H4 (cell line): ENCODE measurements at places on chromosomes 16 and 17. TPM values are rescaled to one million over a fixed set of nuclear protein-coding genes. Genes with fewer than 3 reads are reported as not detected.

The SEZ6 gene
- not detected in 2 replicates for total RNA-seq

The DBNDD1 gene
- total RNA-seq, result 8.7 and 11.7 TPM in 2 replicates

The SEPTIN1 gene
- total RNA-seq, result not detected in 2 replicates

GRCh38 chr17:31552568-31552967 is 161.1 kb downstream of the RAB11FIP4 start:
- no peak for DNase-seq

GRCh38 chr16:23509441-23509754 is 896 bp downstream of the GGA2 start:
- no peak for DNase-seq

GRCh38 chr16:31087971-31088370 is 772 bp downstream of the PRSS53 start:
- DNase-seq, result no peak

DNA sequence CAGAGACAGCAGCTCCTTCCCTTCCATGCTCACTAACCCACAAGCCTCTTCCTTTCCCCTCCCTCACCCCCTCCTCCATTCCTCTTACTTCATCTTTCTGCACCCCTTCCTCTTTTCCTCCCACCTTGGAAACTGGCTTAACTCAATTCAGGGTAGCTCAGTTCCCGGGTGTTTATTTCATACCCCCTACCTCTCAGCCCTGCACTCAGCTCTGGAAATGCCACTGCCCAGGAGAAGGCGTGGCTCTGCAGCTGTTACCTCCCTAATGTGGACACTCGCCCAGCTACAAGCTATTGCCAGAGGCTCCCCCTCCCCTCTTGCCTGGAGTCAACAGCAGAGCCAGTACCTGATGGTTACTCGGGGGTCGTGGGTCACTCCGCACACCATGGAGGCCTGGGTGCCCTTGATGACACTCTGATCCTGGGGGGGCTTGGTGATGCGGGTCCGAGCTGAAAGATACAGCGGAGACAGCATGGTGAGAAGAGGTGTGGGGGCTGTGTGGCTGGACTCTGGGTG is 118.4 kb upstream of the CDC42EP4 start:
- DNase-seq, result no peak

GRCh38 chr17:9766970-9767369 is 24.4 kb downstream of the DHRS7C start:
- DNase-seq, result no peak

DNA sequence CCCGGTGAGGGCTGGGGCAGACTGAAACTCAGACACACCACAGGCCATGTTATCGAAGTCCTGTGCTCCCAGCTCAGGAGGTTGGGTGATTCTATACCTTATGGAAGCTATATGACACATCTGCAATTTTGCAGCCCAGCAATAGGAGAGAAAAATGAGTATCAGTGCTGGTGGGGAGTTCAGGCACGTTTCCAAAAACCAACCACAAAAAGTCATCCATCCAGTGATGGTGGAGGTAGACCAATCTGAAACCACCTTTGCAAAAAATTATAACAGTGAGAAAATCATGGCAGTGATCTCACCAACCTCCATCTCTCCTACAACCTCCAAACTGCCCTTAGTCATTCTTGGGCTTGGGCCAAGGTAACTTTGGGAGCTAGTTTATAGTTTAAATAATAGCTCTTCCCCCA is 327.9 kb downstream of the SLC39A11 start:
- peak; percentile 48 for DNase-seq
